Stimulated activated CD4-positive, alpha-beta T cell treated with anti-CD3 and anti-CD28 coated beads, TNF-alpha, amount 100 ng/mL, for 24 hours (primary cell): ENCODE measurements at places on chromosomes 7 and 10.
A peak's percentile ranks its signal among the peaks of the same experiment; 100 is the strongest.

DNA sequence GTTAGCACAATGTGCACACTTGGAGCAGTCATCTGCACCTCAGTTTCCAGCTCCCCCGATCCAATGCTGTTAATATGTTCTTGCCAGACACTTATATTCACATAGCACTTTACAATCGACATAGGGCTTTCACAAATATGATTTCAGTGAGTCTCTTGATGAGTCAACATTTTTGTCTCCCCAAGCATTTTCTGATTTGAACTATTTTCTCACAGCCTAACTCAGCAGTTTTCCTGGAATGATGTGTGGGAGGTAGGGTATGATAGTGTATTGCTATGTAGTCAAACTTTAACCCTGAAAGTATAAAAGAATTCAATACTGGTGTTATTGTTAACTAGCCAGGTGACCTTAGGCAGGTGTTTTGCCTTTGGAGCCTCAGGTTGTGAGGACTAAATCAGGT is 82.5 kb upstream of the LRGUK start:
- no peak for DNase-seq

DNA sequence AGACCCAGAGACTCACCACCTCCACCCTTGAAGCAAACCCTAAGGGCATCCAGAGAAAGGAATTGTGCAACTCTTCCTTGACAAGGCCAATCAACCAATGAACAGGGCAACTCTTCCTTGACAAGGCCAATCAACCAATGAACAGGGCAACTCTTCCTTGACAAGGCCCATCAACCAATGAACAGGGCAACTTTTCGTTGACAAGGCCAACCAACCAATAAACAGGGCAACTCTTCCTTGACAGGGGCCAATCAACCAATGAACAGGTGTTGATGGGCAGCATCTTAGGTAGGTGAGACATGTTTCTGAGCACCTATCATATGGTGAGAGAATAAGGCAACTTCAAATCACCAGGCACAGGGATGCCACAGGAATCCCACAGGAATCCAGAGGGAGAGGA is 181.5 kb upstream of the RNF32 start:
- no peak for DNase-seq

GRCh38 chr10:124722798-124723783 is 21.1 kb downstream of the FAM53B start:
- peak; percentile 60 for DNase-seq

DNA sequence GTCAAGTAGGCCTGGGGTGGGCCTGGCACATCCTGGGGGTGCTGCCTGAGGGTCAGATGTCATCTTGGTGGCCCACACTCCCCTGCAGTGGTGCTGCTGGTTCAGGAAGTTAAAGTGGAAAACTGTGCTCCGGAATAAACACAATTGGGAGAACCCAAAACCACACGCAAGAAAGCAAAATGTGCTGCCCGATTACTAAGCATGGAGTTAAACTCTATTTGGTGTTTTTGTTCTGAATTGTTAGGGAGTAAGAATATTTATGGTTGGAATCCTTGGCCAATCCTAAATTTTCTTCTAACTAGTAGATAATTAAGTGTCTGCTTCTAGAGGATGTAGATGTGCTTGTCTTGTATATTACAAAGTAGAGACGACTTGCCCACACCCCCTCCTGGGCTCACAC is 131.4 kb downstream of the MGMT start:
- DNase-seq: no peak

- DNase-seq: peak; percentile 52
Observed at GRCh38 chr10:91006001-91006751, 85.3 kb upstream of the ANKRD1 start.

DNA sequence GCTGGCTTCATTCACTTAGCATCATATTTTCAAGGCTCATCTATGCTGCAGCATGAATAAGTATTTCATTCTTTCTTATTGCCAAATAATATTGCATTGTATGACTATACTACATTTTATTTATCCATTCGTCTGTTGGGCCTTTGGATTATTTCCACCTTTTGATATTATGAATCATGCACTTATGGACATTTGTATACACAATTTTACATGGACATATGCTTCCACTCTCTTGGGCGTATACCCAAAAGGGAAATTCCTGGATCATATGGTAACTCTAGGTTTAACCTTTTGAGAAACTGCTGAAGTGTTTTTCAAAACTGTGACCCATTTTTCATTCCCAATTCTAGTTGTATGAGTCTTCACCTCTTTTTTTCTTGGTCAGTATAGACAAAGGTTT is 80.3 kb upstream of the GNAI1 start:
- DNase-seq: no peak

- no peak for DNase-seq
Observed at GRCh38 chr7:139370943-139371313, 11.2 kb downstream of the LUC7L2 start.

GRCh38 chr7:36092221-36092771 is 60.8 kb upstream of the EEPD1 start:
- DNase-seq: no peak

GRCh38 chr10:49187044-49187484 is 1.1 kb downstream of the TMEM273 start:
- DNase-seq: no peak

- DNase-seq: no peak
Observed at GRCh38 chr7:154676422-154677073, 326.4 kb downstream of the PAXIP1 start.
